Stimulated activated CD8-positive, alpha-beta memory T cell treated with anti-CD3 and anti-CD28 coated beads, Interleukin-4, amount 100 ng/mL, for 1 hour (primary cell): ENCODE measurements at places on chromosomes 13 and 19.

- DNase-seq: no peak
Observed at GRCh38 chr13:18978447-18978846, 203.2 kb downstream of the TUBA3C start.

- no peak for DNase-seq
Observed at GRCh38 chr13:80166352-80166751, 174.6 kb downstream of the SPRY2 start.

DNA sequence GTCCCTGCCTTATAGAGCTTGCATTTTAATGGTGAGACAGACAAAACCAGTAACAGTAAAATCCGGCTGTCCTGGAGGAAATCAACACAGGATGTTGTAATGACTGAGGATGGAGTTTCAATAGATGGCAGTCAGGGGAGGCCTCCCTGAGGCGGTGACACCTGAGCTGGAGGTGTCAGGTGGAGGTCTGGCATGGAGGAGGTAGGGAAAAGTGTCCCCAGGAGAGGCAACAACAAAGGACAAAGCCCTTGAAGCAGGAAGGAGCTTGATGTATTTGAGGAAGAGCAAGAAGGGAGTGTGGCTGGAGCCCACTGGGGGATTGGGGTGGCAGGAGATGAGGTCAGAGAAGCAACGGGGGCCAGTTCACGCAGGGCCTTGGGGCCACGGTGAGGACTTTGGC, 7.8 kb downstream of the GRIN2D start:
- DNase-seq: no peak

- DNase-seq: no peak
Observed at GRCh38 chr13:111981446-111982165, 85.3 kb upstream of the SOX1 start.

DNA sequence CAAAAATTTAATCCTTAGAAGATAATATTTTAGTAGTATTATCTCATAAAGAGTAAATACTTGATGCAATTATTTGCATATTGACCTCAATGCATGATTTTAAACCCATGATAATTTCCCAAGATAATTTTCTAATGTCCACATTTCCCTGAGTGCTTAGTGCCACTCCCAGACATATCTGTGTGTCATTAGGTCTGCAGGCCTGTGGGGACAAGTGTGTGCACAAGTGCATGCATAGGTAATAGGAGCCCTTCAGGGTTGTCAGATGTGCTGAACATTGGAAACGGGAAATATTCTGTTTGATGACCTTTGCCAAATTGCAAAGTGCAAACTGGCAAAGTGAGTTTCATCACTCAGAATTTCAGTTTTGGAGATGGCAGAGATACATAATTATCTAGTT, 369.9 kb downstream of the KLF5 start:
- no peak for DNase-seq

DNA sequence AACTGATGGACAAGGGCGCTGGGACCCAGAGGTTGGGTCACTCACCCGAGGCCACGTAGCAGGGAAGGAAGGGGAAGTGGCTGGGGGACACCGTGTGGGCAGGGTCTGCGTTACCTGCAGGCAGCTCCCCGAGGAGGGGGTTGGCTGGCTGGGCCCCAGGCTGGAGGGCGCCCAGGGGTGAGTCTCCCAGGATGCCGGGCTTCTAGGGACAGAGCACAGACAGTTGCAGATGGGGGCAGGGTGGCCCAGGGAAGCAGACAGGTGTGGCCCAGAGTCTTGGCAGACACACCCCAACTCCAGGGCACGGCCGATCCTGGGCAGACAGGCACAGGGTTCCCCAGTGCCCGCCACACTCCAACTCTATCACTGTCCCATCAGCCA, 5.6 kb upstream of the FDX2 start:
- DNase-seq: no peak

GRCh38 chr13:108780706-108781105, 151.3 kb downstream of the MYO16 start:
- DNase-seq: no peak

DNA sequence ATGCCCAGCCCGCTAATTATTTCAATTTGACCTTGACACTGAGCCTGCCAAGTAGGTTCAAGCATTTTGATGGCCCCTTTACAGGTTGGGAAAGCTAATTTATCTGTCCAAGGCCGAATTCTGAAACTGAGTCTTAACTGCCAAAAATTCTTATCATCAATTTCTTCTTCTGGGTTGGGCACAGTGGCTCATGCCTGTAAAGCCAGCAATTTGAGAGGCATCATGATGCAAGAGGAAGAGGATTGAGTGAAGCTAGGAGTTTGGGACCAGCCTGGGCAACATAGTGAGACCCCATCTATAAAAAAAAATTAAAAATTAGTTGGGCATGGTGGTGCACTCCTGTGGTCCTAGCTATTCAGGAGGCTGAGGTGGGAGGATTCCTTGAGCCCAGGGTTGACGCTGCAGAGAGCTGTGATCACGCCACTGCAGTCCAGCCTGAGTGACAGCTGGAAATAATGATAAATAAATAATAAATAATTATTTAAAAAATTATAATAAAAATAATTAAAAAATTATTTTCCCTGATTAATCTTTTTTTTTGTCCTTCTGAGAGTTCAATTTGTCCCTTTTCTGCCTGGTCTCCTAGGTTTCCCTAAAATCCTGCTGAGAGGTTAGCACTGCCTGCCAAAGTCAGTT, 1.3 kb upstream of the LDLR start:
- no peak for DNase-seq

DNA sequence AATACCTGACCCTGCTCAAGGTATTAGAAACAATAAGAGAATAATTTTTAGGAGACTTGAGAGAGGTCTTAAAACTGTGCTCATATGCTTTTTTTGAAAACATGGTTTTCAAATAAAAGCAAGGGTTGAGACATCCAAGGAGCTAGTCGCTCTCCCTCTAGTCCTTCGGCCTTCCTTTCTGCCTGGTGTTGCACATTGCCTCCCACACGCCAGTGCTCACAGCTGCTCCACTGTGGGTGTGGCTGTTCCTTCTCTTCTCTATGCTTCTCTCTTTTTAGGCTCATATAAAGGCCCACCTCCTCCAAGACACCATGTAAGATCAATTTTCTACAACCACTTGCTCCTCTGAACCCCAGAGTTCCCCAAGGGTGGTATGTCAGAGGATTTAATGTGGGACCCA, 352.6 kb downstream of the ENOX1 start:
- DNase-seq: no peak

GRCh38 chr13:71964491-71965100, 97.6 kb upstream of the DACH1 start:
- DNase-seq: no peak

GRCh38 chr13:114338959-114339358, 24.7 kb downstream of the CHAMP1 start:
- DNase-seq: no peak

GRCh38 chr13:40026741-40027140, 371.3 kb downstream of the COG6 start:
- no peak for DNase-seq
